ENCODE measurements at places on chromosomes 6 and 20. TPM values are rescaled to one million over a fixed set of nuclear protein-coding genes. Genes with fewer than 3 reads are reported as not detected.

GRCh38 chr6:40307712-40308111, 279.5 kb downstream of the LRFN2 start:
- DNase-seq, result no peak

- DNase-seq, result no peak
Measured at GRCh38 chr20:14609328-14610221, 272.2 kb upstream of the FLRT3 start.

- DNase-seq, result no peak
Measured at GRCh38 chr6:14767226-14767625, 478.6 kb upstream of the JARID2 start.

- peak; percentile 74 for DNase-seq
Measured at GRCh38 chr20:47319517-47320252, 36.8 kb downstream of the ZMYND8 start.

DNA sequence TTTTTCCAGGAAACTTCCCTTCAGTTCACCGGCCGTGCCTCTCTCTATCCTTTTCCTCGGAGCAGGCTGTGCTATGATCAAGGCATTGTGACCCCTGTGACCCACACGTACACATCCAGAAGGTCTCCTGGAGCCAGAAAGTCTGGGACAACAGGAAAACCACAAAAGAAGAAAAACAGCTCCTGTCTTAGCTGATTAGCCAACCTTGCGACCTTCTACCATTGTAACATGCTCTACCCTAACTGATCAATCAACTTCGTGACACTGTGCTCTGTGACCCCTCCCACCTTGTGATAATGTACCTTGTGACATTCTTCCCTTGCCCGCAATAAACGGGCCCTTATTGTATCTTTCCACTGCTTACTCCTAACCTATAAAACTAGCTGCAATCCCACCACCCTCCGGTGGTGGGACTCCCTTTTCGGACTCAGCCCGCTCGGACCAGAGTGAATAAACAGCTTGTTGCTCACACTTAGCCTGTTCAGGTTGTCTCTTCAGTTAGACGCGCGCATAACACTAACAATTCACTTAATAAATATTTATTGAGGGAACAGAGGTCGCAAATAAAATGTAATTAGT, 24.2 kb downstream of the ZNF311 start:
- DNase-seq, result peak; percentile 77

GRCh38 chr20:41047279-41047974, 18.8 kb downstream of the TOP1 start:
- no peak for DNase-seq

DNA sequence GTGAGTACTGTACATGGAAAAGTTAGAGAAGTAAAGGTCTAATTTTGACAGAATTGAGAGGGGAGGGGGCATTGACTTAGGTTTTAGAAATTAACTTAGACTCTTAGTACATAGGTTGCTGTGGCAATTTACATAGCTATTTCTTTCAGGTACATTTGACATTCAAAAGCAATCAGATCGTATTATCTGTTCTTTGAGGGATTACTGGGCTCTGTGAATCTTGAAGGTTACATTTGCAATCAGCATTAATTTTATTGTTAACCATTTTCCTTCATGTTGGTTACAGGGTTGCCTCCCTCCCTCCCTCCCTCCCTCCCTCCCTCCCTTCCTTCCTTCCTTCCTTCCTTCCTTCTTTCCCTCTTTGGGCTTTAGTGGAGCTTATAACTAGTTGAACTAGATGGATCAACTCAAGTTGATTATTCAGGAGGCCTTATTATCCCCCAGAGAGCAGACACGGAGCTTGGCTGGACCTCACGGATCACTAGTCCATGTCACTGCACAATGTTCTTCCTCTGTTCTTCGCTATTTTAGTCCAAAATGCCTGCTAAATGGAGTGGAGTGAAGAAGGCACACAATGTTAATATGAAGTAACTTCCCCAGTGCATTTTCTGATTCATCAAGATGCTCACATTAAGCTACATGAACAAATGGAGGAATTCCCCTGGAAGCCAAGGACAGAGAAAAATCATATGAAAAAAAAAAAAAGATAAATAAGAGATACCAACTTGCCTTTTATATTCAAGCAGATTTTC, 87.8 kb downstream of the PLCB4 start:
- DNase-seq, result peak; percentile 76

DNA sequence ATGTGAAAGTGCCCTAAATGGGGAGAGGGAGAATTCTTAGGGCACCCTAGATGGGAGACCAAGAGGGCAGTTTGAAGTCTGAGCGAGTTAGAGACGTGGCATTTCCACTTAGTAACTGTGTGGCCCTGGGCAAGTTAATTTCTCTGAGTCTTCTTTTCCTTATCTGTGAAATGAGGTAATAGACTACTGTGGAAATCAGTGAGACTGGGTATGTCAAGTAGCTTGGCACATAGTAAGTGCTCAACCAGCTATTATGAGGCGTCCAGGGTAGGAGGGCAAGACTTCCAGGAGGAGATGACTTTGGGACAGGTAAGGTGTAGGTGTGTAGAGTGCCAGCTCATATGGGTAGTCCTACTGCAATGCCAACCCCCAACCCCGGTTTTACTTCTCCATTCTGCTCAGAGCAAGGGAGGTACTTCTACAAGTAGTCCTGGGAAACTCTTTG, 770 bp downstream of the KIF3B start:
- peak; percentile 17 for DNase-seq

DNA sequence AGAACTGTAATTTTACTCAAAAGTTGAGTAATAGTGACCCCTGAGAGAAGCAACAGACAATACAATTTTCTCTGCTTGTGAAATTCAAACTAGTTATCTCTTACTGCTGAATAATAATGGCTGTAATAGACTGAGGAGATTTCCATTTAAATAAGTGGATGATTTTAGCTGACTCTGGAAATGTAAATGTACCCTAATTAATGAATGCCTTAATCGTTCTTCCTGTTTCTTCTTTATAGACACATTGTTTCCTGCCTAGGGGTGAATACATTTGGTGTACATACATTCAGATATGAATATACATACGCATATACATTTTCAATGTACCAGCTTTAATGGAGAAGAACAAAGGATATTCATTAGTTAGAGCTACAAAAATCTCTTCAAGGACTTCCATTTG, 611.9 kb downstream of the TFAP2B start:
- DNase-seq, result no peak

GRCh38 chr6:15546591-15546990, 116.2 kb downstream of the DTNBP1 start:
- DNase-seq, result no peak

- DNase-seq, result peak; percentile 15
Measured at GRCh38 chr6:18186540-18187250, 31.5 kb downstream of the KDM1B start.

DNA sequence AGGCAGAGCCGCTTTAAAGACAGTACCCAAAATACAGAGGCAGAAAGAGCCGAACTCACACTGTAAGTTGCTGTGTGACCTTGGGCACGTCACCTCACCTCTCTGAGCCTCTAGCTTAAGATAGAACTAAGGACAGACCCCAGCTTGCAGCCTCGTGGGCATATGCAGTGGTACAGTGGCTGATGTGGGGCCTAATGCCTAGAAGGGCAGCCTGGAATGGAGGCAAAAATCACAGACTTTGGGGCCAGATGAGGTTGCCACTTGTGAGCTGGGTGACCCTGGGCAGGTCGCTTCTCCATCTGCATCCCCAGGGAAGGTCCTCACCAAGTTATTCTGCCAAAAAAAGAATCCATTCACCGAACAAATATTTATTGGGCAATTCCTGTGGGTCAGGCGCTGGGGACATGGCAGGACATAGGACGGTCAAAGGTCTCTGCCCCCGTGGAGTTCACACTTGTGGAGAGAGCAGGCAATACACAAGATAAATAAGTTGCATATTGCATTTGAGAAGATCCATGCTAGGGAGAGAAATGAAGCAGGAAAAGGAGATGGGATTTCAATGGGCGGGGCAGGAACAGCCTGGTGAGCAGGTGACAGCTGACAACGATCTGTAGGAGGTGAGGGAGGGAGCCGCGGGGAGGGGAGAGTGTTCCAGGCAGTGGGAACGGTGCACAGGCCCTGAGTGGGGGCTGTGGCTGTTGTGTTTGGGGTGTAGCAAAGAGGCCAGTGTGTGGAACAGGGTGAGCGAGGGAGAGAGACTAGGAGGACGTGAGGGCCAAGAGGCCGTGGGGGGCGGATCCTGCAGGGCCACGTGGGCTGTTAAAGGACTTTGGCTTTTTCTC, 115.2 kb downstream of the CEBPB start:
- no peak for DNase-seq

DNA sequence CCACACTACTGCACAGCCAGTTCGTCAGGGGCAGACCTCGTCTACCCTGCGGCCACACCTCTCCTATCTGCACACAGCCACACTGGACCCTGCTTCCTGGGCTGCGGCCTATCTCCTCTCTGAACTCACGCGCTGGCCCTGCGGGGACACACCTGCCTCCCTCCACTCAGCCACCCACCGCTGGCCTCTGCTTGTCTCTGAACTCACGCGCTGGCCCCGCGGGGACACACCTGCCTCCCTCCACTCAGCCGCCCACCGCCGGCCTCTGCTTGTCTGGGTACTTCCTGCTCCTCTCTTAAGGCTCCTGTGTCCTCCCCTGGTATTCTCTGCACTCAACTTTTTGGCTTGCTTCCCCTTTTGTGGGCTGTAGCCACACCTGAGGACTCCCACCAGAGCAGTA, 52.3 kb downstream of the HUS1B start:
- no peak for DNase-seq

GRCh38 chr20:17610566-17611289, 40.9 kb downstream of the DSTN start:
- no peak for DNase-seq

DNA sequence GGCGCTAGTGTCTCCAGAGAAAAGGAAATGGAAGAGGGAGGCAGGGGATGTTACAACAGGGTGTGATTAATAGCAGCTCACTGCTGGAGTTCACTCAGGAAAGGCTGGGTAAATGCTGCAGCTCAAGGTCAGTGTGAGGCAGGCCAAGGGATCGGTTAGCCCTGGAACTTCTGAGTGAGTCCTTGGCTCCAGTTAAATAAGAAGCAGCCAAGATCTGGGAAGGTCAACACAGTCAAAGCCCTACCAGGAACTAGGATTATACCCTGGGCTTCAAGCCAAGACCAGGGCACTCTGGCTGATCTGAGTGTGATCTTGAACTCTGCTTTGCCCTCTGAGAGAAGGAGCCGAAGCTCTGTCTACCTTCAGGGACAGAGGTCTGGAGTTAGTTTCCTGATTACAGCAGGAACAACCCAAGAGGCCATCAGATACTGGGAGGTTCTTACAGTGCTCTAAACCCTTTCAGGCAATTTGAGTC, 44.3 kb downstream of the TPD52L1 start:
- DNase-seq, result peak; percentile 31

- DNase-seq, result no peak
Measured at GRCh38 chr20:7596541-7596940, 343.7 kb downstream of the HAO1 start.

- peak; percentile 5 for DNase-seq
Measured at GRCh38 chr20:2596673-2597279, 55.7 kb upstream of the NOP56 start.

DNA sequence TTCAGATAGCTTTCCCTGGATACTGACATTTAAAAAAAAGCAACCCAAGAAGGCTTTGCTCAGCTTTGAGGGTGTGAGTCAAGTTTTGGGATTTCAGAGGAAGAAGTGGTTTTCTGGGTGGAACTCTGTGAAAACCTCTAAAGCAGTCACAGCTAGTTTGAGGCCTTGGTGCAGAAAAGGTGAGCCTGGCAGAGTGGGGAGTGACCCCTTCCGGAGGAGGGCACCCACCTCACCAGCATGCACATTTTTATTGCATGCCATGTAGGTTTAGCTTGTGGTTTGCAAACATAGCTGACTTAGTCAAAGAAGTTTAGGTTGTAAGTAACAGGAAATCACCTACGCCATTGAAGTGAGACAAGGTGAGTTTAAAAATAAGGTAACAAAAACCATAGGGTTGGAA, 146.8 kb upstream of the PMEPA1 start:
- no peak for DNase-seq

GRCh38 chr6:88177961-88178464, 11.9 kb upstream of the CNR1 start:
- no peak for DNase-seq

- DNase-seq, result no peak
Measured at GRCh38 chr6:15511248-15512125, 151.3 kb downstream of the DTNBP1 start.

DNA sequence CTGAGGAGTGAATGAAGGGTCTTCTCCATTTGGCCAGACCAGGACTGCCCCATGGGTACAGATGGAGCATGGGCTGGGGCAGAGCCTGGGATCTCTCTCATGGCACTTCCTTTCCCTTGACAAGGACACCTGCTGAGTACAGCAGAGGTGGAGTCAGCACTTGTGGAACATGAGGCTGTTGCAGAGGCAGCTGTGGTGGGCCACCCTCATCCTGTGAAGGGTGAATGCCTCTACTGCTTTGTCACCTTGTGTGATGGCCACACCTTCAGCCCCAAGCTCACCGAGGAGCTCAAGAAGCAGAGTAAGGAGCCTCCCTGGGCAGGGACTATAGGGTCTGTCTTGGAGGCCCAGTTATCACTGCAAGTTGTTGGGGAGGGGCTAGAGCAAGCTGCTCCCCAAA, 29.6 kb downstream of the GSS start:
- DNase-seq, result no peak

DNA sequence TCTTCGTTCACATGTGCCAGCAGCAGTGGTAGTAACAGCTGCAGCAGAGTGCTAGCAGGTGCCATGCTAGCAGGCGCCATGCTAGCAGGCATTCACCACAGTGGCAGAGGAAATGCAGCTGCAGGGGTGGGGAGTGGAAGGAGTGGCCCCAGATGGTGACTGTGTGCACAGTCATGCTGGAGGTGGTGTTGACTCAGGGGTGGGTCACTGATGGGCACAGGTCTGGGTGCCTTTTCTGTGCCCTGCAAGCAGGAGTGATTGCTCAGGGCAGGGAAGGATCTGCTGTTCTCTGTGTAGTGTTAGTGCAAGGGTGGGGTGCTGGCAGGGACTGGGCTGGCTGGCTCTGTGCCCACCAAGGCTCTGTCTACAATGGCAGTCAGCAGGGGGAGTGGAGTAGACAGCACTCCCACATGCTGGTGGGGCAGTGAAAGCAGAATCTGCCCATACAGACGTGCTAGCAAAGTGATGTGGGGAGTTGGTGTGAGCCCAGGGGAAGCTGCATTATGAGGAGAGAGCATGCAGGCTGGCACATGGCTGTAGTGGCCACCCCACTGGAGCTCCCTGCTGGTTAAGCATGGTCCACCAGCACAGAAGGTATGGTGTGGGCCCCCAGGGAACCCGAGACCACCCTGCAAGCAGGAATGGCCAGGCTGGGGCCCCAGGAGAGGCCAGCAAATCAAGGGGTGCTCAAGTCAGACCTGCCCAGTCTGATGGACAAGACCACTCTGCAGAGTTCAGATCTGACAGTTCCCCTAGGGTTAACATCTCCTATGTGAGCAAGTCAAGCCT, 11.4 kb upstream of the TSPYL4 start:
- peak; percentile 23 for DNase-seq

GRCh38 chr6:137676888-137677287, 182.7 kb upstream of the OLIG3 start:
- DNase-seq, result no peak

GRCh38 chr20:20215976-20216727, 151.8 kb upstream of the INSM1 start:
- DNase-seq, result no peak

Gene DDR1
- 5.6 TPM for total RNA-seq

Gene LRRC1
- 6.1 TPM for total RNA-seq

Gene ESF1
- total RNA-seq, result 2.7 TPM

Gene SLC17A9
- total RNA-seq, result 1.4 TPM

Gene C6orf141
- not detected for total RNA-seq

Gene LIN28B
- total RNA-seq, result not detected

Gene FILIP1
- total RNA-seq, result under 0.01 TPM

Gene SMOC2
- total RNA-seq, result not detected

Gene KIF13A
- 51.8 TPM for total RNA-seq

Gene CTSA
- total RNA-seq, result 30.3 TPM

Gene OR12D3
- total RNA-seq, result not detected

Gene PCSK2
- not detected for total RNA-seq

Gene SIRPB1
- 0.56 TPM for total RNA-seq

Gene RSPH4A
- total RNA-seq, result under 0.01 TPM
